ENCODE measurements at places on chromosomes 5 and 9.
A peak's percentile ranks its signal among the peaks of the same experiment; 100 is the strongest.

DNA sequence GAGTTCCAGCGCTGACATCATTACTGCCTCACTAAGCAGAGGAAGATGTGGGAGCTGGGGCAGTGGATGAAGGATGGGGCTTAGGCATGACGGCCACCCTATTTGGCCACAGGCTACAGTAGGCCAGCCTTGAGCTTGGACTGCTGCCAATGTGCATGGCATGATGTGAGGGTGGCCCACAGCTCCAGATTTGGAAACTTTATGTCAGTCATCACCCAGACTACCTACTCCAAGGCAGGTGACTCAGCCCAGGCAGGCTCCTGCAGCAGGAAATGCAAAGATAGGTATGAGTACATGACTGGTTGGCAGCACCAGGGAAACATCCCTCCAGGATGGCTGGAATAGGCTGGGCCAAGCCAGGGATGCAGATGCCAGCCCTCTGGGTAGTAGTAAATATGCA is 303.6 kb downstream of the SPOCK1 start:
- peak; percentile 42 for DNase-seq

DNA sequence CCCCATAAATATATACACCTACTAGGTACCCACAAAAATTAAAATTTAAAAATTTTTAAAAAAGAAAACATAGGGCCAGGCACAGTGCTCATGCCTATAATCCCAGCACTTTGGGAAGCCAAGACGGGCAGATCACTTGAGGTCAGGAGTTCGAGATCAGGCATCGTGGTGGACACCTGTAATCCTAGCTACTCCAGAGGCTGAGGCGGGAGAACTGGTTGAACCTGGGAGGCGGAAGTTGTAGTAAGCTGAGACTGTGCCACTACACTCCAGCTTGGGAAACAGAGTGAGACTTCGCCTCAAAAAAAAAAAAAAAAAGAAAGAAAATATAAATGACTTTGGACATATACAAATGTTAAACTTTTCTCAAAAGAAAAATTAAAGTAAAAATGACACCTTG is 33.3 kb upstream of the RNF38 start:
- DNase-seq = no peak

GRCh38 chr5:57452885-57453284 is 29.7 kb downstream of the ACTBL2 start:
- no peak for DNase-seq

DNA sequence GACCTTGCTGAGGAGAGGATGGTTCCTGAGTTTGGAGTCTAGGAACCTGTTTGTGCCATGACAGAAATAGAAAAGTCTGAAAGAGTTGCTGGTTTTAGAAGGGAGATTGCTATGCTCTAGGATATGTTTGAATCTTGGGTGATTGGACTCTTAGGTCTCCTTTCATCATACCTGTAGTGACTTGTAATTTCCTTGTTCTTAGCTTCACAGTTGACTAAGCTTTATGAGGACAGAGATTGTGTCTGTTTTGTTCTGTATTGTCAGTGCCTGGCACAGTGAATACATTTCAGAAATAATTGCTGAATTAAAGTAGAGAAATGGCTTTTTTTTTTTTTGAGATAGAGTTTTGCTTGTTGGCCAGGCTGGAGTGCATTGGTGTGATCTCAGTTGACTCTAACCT is 31.5 kb downstream of the GAPVD1 start:
- DNase-seq = no peak

DNA sequence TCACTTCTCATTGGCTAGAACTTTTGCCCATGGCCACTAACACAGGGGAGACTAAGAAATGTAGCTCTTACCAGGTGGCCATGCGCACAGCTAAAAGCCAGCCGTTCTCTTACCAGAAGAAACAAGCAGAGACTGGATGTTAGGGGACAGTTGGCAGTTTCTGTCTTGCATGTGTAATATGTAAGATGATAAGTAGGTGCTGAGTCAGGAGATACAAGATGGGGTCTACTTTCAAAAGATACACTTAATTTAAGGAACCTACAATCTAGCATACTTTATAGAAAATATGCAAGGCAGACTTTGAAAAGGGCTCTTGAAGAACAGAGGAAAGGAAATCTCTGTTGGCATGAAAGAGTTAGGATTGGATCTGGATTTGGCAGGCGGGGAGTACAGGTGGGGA is 244.5 kb downstream of the ZSWIM6 start:
- DNase-seq = no peak

DNA sequence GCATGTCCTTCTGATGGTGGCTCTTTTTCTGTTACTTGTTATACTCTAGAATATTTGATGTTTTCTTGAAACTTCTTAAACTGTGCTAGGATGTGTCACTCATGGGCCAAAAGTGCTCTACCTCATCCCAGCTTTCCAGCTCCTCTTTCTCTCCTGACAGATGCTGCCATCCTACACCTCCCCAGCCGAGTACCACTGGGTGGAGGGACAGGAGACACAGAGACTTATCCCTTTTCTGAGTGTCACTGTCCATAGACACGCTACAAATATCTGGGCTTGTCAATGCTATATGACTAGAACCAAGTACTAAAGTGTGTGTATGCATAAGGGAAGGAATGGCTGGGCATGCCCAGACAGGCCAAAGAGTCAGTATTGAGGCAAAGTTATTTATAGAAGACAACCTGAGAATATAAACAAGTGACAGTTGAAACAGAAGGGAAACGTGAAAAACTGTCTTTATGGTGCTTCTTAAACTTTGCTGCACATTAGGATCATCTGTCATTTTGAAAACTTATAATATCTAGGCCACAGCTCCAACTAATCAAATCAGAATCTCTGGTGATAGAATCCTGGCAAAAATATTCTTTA is 188.0 kb downstream of the CARTPT start:
- DNase-seq = no peak

GRCh38 chr5:120442694-120443093 is 21.4 kb upstream of the PRR16 start:
- DNase-seq = no peak

DNA sequence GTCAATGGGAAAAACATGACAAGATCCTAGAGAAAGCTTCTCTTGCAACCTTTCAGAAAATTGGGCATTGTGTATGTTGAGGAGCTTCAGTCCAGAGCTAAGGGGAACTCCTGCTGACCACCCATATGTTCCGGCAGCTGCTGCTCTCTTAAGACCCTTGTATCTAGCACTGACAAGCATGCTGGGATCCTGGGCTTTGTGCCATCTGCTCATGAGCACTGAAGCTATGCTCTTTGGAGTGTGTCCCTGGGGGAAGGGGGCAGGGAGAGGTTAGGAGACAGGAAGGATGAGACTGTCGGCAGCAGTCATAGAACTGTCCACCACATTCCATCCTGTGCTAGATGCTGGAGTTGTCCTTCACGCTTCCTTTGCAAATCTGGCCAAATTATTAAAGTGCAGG is 109.3 kb downstream of the JAKMIP2 start:
- DNase-seq = peak; percentile 19

DNA sequence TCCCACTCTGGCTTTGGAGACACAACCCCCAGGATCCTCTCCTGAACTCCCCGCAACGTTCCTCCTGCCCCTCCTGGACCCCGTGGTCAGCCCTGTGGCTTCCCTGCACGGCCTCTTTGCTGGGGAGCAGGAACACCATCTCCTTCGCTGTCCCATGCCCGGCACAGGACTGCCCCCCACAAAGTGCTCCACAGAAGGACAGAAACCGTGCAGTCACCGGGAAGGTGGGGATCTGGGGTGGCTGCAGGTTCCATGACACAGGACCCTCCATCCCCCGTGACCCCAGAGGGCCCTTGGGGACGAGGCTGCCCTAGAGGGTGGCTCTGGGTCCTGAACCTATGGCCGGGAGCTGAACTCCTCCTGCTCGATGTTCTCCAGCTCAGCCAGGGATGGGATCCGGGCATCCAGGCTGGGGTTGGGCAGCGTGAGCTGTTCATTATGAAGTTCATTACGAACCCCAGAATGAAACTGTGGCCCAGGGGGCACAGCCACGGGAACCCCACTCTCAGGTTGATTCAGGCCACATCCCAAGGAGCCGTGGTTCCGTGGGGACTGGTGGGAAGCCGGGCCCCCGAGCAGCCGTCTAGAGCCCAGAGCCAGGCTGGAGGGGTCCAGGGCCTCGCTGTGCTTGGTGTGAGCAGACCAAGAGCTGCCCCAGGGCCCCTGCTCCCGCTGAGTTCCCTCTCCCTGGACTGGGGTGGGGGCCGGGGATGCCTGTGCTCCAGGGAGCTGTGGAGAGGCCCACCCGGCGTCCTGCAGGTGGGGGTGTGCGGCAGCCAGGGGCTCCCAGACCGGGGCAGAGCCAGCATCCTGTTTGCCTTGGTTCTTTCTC is 684 bp upstream of the SLC6A19 start:
- DNase-seq = no peak

GRCh38 chr5:149264439-149265067 is 7.1 kb upstream of the AFAP1L1 start:
- no peak for DNase-seq

DNA sequence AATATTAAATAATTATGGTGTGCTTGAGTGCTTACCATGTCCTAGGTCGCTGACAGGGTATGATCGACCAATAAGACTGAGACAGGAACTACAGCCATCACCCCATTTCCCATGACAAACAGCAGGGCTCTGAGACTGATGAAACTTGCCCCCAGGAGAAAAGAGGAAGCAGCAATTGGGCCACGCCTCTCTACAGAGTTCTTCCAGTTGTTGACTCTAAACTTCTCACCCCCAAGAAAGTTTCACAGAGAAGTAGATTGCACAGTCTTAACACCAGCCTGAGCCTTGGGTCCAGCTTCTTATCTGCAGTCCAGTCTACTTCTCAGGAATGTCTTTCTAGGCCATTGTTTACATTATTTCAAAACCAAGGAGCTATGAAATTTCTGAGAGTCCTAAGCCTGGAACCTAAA is 182.2 kb upstream of the ANKRD55 start:
- peak; percentile 54 for DNase-seq

DNA sequence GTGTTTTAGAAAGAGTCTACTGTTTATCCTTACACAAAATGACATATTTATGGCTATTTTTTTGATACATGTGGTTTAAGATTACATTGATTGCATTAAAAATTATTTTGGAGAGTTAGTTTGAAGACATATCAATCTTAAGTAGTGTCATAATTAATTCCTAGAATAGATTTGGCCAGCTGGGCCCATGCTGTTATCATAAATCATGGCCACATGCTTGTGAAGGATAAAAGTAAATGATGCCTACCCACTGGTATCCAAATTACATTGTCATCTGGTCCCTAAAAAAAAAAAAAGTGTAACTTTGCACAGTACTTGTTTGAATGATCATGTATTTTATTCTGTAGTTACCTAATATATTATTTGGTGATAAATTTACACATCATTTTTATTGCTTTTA is 96.9 kb downstream of the PARP8 start:
- no peak for DNase-seq

DNA sequence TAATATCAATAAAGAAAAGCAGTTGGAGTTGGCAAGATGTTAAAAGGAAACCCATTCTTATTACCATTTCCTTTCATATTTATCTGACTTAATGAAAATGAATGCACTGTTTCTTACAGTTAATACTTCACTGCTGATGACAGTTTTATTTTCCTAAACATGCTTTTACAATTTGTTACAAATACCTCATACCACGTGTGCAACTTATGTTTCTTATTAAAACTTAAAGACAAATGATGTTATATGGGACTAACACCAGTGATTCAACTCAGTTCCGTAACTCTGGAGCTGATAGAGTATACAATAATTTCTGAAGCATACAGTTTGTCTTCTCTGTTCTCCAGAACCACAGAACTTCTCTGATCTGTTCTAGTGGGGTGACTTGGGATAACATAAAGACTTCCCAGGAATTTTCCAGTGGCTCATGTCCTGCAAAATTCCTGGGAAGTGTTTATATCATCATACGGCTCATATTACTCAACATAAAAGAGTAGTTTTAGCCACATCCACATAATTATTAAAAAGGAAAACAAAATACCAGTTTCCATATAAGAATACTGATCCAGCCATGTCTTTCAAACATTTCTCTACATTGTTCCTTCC is 1259.0 kb upstream of the C9orf72 start:
- DNase-seq = no peak

DNA sequence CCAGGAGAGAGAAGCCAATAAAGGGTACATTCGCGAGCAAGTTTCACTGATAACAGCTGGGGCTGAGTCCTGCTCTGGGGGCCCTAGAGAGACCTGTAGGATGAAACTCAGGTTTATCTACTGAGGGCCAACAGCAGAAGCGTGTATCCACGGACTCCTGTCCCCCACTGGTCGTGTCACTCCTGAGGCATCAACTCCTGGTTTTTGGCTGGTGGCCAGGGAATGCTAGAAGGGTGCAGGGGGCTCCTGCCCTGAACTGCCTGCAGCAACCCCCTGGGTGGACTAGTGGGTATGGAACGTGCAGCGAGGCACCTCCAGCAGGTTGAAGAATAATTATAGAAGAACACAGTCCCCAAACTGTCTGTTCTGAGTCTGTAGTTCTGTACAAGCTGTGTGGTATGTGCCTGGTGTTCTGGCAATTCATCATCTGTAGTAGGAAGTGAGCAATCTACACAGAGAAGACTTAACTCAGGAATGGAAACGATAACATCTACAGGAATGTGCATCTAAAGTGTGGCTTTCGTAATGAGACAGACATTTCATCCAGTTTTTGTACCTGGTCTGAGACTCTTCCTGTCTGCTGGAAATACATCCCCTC is 64.5 kb upstream of the GNA14 start:
- no peak for DNase-seq

DNA sequence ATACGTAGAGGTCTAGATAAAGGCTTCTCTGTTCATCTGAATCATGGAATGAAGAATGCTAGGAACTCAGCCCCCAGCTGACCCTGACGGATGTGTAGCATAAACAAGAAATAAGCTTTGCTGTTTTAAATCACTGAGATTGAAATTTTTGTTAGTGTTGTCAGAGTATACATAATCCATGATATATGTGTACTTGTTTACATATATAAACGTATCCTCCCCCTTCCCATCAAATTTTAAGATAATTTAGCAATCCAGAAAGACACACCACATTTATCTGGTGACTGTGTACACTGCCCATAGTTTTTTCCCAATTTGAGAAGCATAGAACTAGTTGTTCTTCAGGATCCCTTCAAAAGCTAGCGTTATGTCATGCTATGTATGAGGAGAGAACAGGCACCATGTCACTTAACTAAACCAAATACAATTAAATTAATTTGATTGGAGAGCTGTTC is 80.8 kb upstream of the OSMR start:
- DNase-seq = no peak

DNA sequence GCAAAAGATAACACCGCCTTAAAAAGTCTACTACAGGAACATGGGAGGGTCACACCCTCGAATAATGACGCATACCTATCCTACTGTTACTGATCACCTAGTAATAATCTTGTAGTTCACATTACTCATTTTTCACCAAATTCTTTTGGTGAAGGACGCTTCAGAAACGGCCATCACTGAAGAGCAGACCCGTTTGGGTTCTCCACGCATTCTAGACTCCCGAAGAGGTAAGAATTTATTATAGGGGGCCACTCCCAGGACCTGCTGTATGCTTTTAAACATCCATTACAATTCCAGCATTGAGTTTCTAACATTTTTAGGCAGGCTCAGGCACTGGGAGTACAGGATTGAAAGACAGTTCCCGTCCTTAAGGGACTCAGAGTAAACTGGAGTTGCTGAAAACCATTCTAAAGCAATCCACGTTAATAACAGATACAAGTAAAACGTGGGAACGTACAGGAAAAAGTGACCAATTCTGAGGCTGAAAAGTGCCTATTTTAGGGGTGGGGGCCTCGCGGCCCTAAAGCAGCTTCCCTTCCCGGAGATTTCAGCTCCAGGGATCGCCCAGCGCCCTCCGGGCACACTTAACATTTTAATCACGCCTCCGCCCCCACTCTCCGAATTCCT is at the start of gene FER:
FER (plus strand) TSS at position 124 of the 627 bp plus-strand sequence. CDS start 50,286 bp downstream, outside the sequence.
- peak; percentile 72 for DNase-seq
